NCI-H446 (cell line): ENCODE measurements at places on chromosomes 2 and 18.

DNA sequence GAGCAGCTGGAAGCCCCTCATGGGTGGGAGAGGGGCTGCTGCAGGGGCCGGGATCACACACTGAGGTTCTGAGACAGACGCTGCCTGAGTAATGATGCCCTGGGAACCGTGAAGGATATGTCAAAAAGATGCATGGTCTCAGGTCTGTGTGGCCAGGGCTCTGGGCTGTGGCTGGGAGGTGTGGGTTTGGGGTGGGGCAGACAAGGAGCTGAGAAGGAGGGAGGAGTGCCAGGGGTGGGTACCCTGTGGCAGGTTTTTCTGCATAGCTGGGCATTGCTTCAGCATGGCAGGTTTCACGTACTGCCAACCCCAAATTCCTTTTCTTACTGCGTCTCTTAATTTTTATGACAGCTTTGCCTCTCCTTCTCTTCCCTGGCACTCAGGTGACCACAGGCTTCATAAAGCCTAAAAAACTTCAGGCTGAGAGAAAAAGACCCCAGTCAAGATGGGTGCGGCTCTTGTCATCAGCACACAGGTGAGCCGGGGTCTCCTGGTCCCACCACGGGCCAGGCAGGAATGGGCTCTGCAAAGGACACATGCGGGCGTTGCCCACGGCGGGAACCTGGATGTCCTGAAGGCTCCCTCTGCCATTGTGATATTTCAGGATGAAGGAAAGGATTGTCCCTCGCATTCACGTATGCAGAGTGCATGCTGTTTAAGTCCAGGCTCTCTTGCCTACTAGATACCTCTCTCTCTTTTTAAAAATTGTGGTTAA lies 18.0 kb downstream of the MALL start:
- no peak for DNase-seq

GRCh38 chr2:151326554-151326953 lies 30.8 kb upstream of the TNFAIP6 start:
- no peak for DNase-seq

- DNase-seq, result no peak
Observed at GRCh38 chr18:80119111-80119510, 10.0 kb downstream of the ADNP2 start.

DNA sequence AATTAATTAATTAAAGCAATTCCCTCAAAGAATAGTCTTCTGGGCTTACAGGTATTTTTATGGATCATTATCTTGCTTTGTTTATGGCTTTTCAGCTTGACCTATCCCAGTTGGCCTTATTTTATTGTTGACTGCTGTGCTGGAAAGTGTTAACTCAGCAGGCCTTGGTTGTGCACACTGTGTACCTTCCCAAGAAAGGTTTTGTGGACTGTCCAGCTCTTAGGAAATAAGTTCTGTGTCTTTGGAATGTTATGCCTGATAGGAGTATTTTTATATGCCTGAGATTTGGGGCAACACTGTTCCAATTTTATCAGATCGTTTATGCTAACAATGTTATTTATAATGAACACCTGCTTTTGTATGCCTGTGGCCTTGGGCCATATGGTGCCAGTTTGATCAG lies 671.9 kb upstream of the ZNF804A start:
- DNase-seq, result no peak

DNA sequence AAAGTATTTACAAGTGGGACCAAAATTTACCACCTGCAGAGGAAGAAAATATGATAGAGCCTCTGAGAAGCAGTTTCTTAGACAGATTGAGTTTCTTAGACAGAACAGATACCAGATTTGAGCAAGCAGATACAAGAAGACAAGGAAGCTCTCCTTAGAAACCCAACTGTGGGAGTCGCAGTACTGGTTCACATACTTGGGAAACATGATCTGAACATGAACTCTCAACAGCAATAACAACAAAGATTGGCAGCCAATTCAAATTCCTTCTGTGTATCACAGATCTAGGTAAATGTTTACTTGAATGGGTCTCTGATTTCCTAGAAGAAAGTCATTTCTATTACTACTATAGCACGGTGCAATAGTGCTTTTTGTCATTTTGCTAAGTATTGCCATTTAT lies 82.1 kb downstream of the OLA1 start:
- DNase-seq, result no peak

DNA sequence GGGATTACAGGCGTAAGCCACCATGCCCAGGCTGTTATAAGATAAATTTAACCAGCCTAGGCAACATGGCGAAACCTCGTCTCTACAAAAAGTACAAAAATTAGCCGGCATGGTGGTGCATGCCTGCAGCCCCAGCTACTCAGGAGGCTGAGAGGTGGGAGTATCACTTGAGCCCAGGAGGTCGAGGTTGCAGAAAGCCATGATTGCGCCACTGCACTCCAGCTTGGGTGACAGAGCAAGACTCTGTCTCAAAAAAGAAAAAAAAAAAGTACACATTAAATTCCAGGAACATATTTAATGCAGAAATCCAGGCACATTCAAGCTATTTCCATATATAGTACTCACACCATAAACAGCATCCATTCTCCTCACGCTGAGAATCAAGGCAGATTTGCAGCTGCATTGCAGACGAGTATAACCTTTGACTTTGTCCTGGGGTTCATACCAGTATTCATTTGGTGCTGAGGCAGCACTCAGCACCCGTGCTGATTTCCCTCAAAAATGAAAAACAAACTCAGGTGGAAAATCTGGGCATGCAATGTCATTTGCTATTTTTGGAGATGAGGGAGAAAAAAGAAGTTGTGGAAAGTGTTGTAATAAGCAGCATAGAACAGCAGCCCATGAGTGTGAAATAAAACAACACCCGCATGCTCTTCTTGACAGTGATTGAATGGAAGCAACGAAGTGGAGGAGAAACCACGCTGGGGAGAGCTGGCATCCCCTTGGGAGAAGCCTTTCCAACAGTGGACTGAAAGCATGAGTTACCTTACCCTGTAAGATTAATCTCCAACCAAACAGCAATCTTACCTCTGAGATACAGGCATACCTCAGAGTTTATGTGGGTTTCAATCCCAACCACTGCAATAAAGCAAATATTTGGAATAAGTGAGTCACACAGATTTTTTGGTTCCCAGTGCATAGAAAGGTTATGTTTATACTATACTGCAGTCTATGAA lies 46.8 kb upstream of the ANXA4 start:
- no peak for DNase-seq

GRCh38 chr18:49677081-49677480 lies 115.2 kb downstream of the LIPG start:
- no peak for DNase-seq

GRCh38 chr2:68043695-68044094 lies 19.1 kb downstream of the C1D start:
- DNase-seq, result no peak

- no peak for DNase-seq
Observed at GRCh38 chr2:18124116-18124835, 245.8 kb downstream of the KCNS3 start.
